K562 (cell line): ENCODE measurements at places on chromosomes 13 and 19. TPM values are rescaled to one million over a fixed set of nuclear protein-coding genes. Genes with fewer than 3 reads are reported as not detected.

- no peak for DNase-seq
- no peak overlapping the region for H3K27ac ChIP-seq
- H3K36me3 ChIP-seq, result no peaks in the 10 kb centered on the region
- no peaks in the 10 kb centered on the region for H3K27me3 ChIP-seq
Measured at GRCh38 chr13:62305756-62306155, 890.1 kb upstream of the PCDH20 start.

GRCh38 chr13:45194081-45194939, 6.5 kb downstream of the KCTD4 start:
- H3K27ac ChIP-seq, result no peak overlapping the region
- H3K4me3 ChIP-seq, result no peak overlapping the region
- no peaks in the 10 kb centered on the region for H3K27me3 ChIP-seq

GRCh38 chr19:30513082-30513411, 140.9 kb downstream of the ZNF536 start:
- H3K4me1 ChIP-seq, result no peaks in the 10 kb centered on the region
- H3K4me3 ChIP-seq, result no peak overlapping the region
- no peak overlapping the region for H3K27ac ChIP-seq
- H3K36me3 ChIP-seq, result no peaks in the 10 kb centered on the region

DNA sequence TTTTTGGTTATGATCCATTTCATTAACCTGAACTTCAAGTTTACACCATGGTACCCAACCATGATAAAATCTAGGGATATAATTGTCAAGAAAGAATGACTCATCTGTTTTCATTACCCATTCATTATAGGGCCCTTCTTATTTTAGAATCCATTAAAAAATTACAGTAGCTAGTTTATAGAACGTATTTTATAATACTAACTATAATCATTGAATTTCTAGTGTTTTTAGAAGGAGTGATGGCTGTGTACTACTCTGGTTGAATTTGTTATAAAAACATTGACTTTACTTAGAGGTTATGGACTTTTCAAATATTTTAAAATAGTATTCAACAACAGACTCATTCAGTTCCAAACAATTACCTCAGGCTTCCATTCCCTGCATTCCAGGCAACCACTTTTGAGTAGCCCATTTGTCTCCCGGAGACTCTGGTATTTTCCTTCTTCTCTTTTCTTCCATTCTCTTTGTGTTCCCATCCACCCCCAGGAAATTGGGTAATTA, 71.9 kb upstream of the KLF12 start:
- no peak overlapping the region for H3K27ac ChIP-seq
- no peak overlapping the region for H3K4me3 ChIP-seq
- H3K36me3 ChIP-seq, result no peaks in the 10 kb centered on the region
- no peaks in the 10 kb centered on the region for H3K27me3 ChIP-seq
- no peaks in the 10 kb centered on the region for H3K4me1 ChIP-seq
- no peak for DNase-seq

- H3K27ac ChIP-seq, result no peak overlapping the region
- no peaks in the 10 kb centered on the region for H3K36me3 ChIP-seq
- no peak overlapping the region for H3K4me3 ChIP-seq
- H3K4me1 ChIP-seq, result no peaks in the 10 kb centered on the region
Measured at GRCh38 chr13:35617420-35617819, 140.9 kb upstream of the MAB21L1 start.

Gene SPACA6
- 17.3 and 27.0 TPM in 2 replicates for polyA plus RNA-seq

- no peaks in the 10 kb centered on the region for H3K4me1 ChIP-seq
- H3K4me3 ChIP-seq, result no peak overlapping the region
- H3K27ac ChIP-seq, result no peak overlapping the region
- H3K27me3 ChIP-seq, result no peaks in the 10 kb centered on the region
- no peak for DNase-seq
Measured at GRCh38 chr13:42189061-42189460, 82.9 kb upstream of the AKAP11 start.

DNA sequence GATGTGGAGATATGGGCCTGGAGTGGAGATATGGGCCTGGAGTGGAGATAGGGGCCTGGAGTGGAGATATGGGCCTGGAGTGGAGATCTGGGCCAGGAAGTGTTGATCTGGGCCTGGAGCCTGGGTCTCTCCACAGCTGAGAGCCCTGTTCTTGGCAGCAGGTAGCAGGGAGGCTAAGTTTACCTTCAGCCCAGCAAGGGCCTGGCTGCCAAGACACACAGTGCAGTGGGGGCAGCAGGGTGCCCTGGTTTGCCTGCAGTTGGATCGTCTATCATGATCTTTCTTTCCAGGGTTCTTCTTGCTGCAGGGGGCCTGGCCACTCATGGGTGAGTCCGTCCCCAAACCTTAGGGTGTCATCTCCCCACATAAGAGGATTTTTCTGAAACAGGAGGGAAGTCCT, 687 bp downstream of the KIR3DL2 start:
- H3K27ac ChIP-seq, result no peak overlapping the region
- H3K4me3 ChIP-seq, result no peak overlapping the region
- DNase-seq, result no peak
- H3K4me1 ChIP-seq, result no peaks in the 10 kb centered on the region; the same call in 1 of the 2 replicates
- H3K36me3 ChIP-seq, result no peaks in the 10 kb centered on the region
- no peaks in the 10 kb centered on the region; the same call in 2 of the 3 replicates for H3K27me3 ChIP-seq

- H3K4me3 ChIP-seq, result no peak overlapping the region
- no peaks in the 10 kb centered on the region for H3K27me3 ChIP-seq
- H3K4me1 ChIP-seq, result no peaks in the 10 kb centered on the region
- no peaks in the 10 kb centered on the region for H3K36me3 ChIP-seq
- H3K27ac ChIP-seq, result no peak overlapping the region
- DNase-seq, result no peak
Measured at GRCh38 chr13:106709522-106709921, 141.6 kb upstream of the ARGLU1 start.

Gene TMEM59L
- 0.37 TPM in 1 of 2 replicates, not detected in the other for polyA plus RNA-seq

Gene NCAN
- not detected in 2 replicates for polyA plus RNA-seq

- no peaks in the 10 kb centered on the region for H3K27me3 ChIP-seq
- 0 out of 3 replicates have a peak, but pooled peaks cover 1% of the 10 kb centered on the region for H3K4me1 ChIP-seq
- DNase-seq, result no peak
- H3K36me3 ChIP-seq, result peaks cover 94% of the 10 kb centered on the region
Measured at GRCh38 chr19:7989071-7989575, 16.3 kb downstream of the ELAVL1 start.

Gene SUCLA2
- polyA plus RNA-seq, result 30.0 and 34.0 TPM in 2 replicates
